ENCODE measurements at places on chromosomes 2 and 18. TPM values are rescaled to one million over a fixed set of nuclear protein-coding genes. Genes with fewer than 3 reads are reported as not detected.

VWC2L gene
- total RNA-seq: not detected

ATOH8 gene
- total RNA-seq: 4.5 TPM

SMYD1 gene
- not detected for total RNA-seq

GBX2 gene
- total RNA-seq: 4.1 TPM

OTOS gene
- total RNA-seq: not detected

DNAJC5G gene
- not detected for total RNA-seq

GATA6 gene
- 2.2 TPM for total RNA-seq

OSBPL6 gene
- total RNA-seq: 9.0 TPM

FBXO41 gene
- 5.3 TPM for total RNA-seq

EFEMP1 gene
- total RNA-seq: 47.0 TPM

FAM237A gene
- not detected for total RNA-seq

NDUFV2 gene
- total RNA-seq: 132 TPM

COL3A1 gene
- 0.25 TPM for total RNA-seq

LONRF2 gene
- total RNA-seq: 3.3 TPM

AUP1 gene
- total RNA-seq: 194 TPM

CYRIA gene
- 0.14 TPM for total RNA-seq

REG3A gene
- total RNA-seq: not detected

CRYBA2 gene
- not detected for total RNA-seq

CNNM3 gene
- 14.4 TPM for total RNA-seq

MOCOS gene
- 3.8 TPM for total RNA-seq

PSMA8 gene
- not detected for total RNA-seq

VWA3B gene
- not detected for total RNA-seq

NAT8 gene
- not detected for total RNA-seq

CAMKMT gene
- 4.7 TPM for total RNA-seq
